ENCODE measurements at places on chromosomes 6 and 20. TPM values are rescaled to one million over a fixed set of nuclear protein-coding genes. Genes with fewer than 3 reads are reported as not detected.

Gene CLVS2
- not detected for total RNA-seq

Gene MUC22
- not detected for total RNA-seq

Gene CDH4
- not detected for total RNA-seq

- no peaks in the 10 kb centered on the region for H3K36me3 ChIP-seq
Observed at GRCh38 chr6:140677781-140678528, 1303.5 kb upstream of the CITED2 start.

- H3K4me1 ChIP-seq, result no peaks in the 10 kb centered on the region
- H3K36me3 ChIP-seq, result no peaks in the 10 kb centered on the region
- DNase-seq, result no peak
- no peak overlapping the region for H3K4me3 ChIP-seq
- no peaks in the 10 kb centered on the region for H3K27me3 ChIP-seq
Observed at GRCh38 chr6:11812439-11812838, 33.8 kb upstream of the ADTRP start.

GRCh38 chr6:123980311-123980710, 176.6 kb downstream of the NKAIN2 start:
- H3K4me3 ChIP-seq, result no peak overlapping the region
- DNase-seq, result no peak
- H3K4me1 ChIP-seq, result no peaks in the 10 kb centered on the region
- no peaks in the 10 kb centered on the region for H3K36me3 ChIP-seq
- no peaks in the 10 kb centered on the region for H3K27me3 ChIP-seq

GRCh38 chr6:151842816-151843215, 35.3 kb downstream of the ESR1 start:
- no peaks in the 10 kb centered on the region for H3K4me1 ChIP-seq
- H3K36me3 ChIP-seq, result no peaks in the 10 kb centered on the region
- no peaks in the 10 kb centered on the region for H3K27me3 ChIP-seq
- H3K4me3 ChIP-seq, result no peak overlapping the region

All from B cell (primary cell).